Stimulated activated CD8-positive, alpha-beta memory T cell treated with anti-CD3 and anti-CD28 coated beads, Interleukin-4, amount 100 ng/mL, for 1 hour (primary cell): ENCODE measurements at places on chromosomes 4 and X.

GRCh38 chr4:174334628-174335027 is 50.9 kb downstream of the CEP44 start:
- DNase-seq: no peak

GRCh38 chr4:20248155-20248558 is 3.5 kb upstream of the SLIT2 start:
- no peak for DNase-seq

DNA sequence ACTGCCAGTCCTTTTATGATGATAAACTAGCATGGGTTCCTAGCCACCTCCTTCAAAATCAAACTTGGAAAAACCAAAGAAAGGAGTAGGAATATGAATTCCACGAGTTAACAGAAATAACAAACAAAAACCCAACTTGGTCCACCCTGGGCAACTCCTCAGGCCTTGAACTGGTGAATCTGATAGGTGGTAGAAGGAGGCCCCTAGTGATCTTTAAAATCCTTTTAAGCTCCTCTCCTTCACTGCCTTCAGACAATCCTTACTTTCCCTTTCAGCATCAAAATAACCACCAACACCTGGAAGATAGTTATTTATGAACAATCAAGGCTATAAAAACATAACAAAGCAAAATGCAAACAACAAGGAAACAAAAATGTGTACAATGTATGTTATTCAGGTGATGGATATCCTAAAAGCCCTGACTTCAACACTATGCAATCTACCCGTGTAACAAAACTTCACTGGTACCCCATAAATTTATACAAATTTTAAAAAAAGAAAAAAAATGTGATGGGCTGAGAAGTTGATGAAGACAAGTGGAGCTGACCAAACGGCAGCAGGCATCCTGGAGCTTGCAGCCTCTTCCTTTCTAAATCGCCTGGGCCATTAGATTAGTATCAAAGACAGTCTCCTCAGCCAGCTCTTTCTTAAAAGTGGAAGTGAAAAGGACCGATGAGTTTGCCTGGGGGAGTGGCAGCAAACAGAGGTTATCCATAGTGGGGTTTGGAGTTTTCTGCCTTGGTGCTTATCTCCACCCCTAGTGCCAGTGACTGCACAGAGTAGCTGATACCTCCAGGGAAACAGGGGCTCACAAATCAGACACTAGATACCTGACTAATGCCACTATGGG is 179.6 kb downstream of the TMA16 start:
- DNase-seq: no peak

- DNase-seq: no peak
These were observed 40.0 kb downstream of the CRLF2 start for GRCh38 chrX:1172496-1172895.

GRCh38 chrX:150531467-150531866 is 37.0 kb upstream of the MTM1 start:
- DNase-seq: no peak
